ENCODE measurements at places on chromosomes 12 and 14. TPM values are rescaled to one million over a fixed set of nuclear protein-coding genes. Genes with fewer than 3 reads are reported as not detected.

GRCh38 chr14:64945431-64946178 is 3.1 kb upstream of the GPX2 start:
- no peak for DNase-seq

DNA sequence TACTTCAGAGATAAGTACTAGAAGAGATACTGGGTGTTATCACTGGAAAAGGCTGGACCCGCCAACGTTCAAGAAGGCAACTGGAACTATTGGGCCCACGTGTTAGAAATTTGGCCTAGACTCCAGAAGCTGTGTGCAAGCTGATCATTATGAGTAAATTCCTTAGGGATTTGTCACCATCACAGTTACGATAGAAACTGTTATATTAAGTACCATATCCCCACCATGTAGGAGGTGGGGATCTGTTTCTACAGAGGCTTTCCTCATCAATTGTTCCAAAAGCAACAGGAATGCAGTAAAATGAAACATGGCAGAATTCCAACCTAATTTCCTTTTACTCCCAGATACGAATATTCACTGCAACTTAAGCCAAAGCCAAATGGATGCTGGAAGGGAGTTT is 170.7 kb downstream of the NOVA1 start:
- DNase-seq: no peak

DNA sequence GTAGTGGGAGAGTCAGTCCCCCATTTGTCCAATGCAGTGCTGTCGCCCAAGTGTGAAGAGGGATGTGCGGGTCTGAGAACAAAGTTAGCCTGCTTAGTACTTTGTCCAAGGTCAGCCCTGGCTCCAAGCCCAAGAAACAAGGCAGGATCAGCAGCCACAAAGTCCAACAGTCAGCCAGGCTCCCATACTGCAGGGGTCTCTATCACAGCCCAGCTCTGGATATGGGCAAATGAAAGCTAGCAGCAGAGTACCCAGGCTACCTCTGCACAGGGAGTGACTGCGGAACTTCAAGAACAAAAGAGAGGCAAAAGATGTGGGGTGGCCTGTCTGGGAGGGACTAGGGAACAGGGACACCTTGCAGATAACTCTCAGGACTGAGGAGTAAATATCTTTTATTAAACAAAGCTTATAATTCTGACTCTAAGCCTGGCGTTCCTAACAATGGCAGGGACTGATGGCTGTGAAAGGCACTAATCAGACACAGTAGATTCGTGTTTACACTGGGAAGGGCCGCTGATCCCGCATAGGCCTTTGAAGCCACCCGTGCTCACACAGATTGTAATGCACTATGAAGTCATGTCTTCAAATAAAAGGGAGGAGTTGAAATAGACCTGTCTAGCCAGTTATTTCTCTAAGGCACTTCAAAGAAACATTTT is 91.0 kb upstream of the EEA1 start:
- DNase-seq: peak; percentile 56

GRCh38 chr14:51479584-51480325 is 172.0 kb upstream of the FRMD6 start:
- DNase-seq: no peak

- no peak for DNase-seq
Observed at GRCh38 chr14:30855345-30856037, 18.9 kb upstream of the COCH start.

GRCh38 chr12:24020397-24021163 is 71.1 kb upstream of the SOX5 start:
- DNase-seq: no peak

DNA sequence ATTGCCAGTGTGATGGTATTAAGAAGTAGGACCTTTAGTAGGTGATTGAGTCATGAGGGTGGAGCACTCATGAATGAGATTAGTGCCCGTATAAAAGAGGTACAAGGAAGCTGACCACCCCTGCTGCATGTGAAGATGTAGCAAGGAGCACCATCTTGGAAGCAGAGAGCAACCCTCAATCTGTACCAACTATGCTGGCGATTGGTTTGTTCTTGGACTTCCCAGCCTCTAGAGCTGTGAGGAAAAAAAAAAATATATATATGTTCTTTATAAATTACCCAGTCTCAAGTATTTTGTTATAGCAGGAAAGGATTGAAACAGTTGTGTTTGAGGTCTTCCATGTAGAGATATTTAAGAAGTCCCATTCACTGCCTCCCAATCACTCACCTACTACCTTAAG is 16.9 kb downstream of the METTL25 start:
- no peak for DNase-seq

GRCh38 chr12:108849660-108850059 is 7.7 kb downstream of the SSH1 start:
- no peak for DNase-seq

- DNase-seq: no peak
Observed at GRCh38 chr12:132139912-132140311, 4.2 kb downstream of the DDX51 start.

DNA sequence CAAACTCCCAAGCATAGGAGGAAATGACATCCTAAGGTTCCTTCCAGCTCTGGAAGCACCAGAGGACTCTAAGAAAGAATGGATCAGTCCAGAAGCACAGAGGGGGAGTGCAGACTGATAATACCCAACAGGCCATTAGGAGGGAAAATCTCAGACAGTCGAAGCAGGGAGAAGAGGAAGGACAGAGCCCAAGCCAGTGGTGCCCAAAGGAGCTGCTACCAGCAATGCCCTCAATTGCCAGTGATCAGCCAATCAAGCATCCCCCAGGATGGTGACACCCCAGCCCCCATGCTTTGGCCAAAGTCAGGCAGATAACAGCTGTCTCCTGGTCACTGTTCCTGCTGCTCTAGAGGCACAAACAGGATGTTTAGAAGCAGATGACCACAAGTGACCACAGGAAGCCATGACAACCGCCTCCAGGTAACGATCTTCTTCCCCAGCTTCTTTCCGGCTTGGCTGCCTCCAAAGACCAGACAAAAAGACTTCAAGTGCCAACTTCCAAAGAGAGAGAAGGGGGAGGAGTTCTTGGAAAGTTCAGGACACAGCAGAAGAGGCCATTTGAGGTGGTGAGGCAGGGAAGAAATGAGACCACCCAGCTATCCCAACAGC is 16.2 kb downstream of the PXN start:
- no peak for DNase-seq

GRCh38 chr12:25269701-25270100 is 19.0 kb upstream of the KRAS start:
- DNase-seq: no peak

GRCh38 chr14:63155511-63156185 is 48.6 kb upstream of the RHOJ start:
- DNase-seq: no peak

The PPP4R4 gene
- total RNA-seq: 0.60 TPM

The SERPINA10 gene
- not detected for total RNA-seq

The PTPN6 gene
- 40.4 TPM for total RNA-seq
